ENCODE measurements at places on chromosomes 5 and 9. TPM values are rescaled to one million over a fixed set of nuclear protein-coding genes. Genes with fewer than 3 reads are reported as not detected.

DNA sequence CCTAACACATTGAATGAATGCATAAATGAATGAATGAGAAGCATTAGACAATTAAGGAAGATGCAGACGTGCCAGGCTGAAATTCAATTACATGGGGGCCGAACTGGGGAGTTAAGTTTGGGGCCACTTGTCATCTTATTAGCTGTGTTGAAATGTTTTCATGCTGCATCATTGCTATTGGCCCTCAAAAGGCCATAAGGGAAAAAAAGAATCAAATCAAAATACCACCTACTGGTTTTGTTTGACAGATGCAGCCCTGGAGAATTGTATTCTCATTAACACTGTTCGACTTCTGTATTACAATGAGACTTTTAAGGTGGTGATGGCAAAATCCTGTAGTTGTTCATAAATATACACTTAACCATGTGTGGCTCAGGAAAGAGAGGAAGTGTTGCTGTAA, 38.4 kb downstream of the UBE2QL1 start:
- no peak for DNase-seq

- DNase-seq = no peak
Observed at GRCh38 chr5:65927503-65928321, 1.3 kb downstream of the ERBIN start.

- DNase-seq = no peak
Observed at GRCh38 chr5:81665795-81666194, 85.1 kb downstream of the SSBP2 start.

- peak; percentile 57 for DNase-seq
Observed at GRCh38 chr5:14809369-14810155, 62.0 kb downstream of the ANKH start.

- no peak for DNase-seq
Observed at GRCh38 chr9:91458906-91459305, 35.3 kb upstream of the NFIL3 start.

- no peak for DNase-seq
Observed at GRCh38 chr9:112443200-112443599, 43.4 kb upstream of the KIAA1958 start.

DNA sequence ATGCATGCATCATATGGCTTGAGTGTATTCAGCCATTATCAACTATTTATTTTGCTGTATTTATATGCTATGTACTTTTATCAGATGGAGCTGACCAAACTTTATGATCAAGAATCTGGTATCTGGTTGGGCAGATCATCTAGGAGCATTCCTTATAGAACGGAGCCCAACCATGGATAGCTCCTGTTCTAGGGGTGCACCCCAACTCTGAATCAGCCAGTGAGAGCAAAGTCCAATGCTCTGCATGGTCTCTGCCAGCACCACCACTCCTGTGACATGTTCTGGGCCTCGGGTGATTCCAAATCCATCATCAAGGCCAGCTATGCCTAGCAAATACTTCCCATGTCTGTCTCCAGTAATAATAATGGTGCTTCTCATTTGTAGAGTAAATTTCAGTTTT, 517.5 kb downstream of the AGTPBP1 start:
- DNase-seq = no peak

- DNase-seq = no peak
Observed at GRCh38 chr9:14733133-14733532, 10.6 kb upstream of the CER1 start.

DNA sequence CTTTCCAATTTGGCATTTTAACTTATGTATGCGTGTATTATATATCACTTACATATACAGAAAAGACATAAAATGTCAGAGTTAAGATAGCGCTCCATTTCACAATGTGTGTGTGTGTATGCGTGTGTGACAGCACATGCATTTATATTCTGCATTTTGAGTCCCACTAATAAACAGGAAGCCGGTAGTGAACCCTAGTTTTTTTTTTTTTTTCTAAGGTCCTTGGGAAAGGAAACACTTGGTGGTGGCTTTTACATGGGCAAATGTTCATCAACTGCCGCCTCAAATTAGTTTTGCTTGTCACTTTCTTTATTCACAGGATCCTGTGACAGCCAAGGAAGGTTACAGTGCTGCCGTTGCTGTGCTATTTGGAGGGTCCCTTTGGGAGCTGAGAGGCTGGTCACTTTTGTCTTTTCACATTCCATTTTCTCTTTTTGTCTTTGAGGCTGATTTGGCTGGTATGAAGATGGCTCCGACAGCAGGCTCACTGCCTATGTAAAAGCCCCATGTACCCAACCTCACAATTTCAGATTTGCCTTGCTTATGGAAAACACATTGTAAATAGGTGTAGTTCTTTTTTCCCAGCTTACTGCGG, 298.9 kb downstream of the CSNK1G3 start:
- no peak for DNase-seq

GRCh38 chr9:113886933-113887332, 10.8 kb downstream of the ZNF618 start:
- no peak for DNase-seq

- no peak for DNase-seq
Observed at GRCh38 chr9:83588256-83588655, 34.7 kb upstream of the IDNK start.

GRCh38 chr5:13325765-13326164, 618.7 kb downstream of the DNAH5 start:
- DNase-seq = no peak

DNA sequence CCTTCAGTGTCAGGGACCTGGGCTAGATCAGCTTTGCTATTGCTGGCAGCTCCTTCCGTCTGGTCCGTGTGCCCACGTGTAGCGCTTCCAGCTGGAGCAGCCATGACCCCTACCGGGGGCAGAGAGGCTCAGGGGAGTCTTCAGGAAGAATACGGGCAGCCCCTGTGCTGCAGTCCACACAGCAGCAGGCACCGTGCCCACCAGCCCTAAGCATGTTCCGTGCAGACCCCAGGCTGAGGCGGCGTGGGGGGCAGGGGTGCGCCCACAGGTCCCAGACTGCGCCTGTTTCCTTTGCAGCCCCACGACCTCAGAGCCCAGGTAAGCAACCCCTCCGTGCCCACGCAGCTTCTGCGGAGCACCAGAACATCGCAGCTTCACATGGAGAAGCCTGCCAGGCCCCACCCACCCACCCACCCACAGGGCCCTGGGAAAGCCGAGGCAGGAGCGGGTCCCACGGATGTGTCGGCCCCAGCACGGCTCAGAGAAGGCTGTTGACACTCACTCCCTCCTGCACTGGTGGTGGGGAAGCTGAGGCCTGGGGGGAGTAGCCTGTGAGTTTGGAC, 83.1 kb downstream of the KCNT1 start:
- no peak for DNase-seq

DNA sequence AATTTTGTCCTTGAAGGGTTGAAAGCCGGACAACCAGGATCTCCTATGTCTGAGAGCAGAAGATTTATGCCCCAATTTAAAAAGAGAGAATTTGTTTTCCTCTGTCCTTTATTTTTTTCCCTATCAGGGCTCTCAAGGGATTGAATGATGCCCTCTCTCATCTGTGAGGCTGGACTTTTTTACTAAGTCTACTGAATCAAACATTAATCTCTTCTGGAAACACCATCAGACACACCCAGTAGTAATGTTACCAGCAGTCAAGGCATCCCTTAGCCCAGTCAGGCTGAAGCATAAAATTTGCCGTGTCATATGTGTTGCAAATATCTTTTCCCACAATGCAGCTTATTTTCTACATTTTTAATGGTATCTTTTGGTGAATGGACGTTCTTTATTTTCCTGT, 1497.9 kb downstream of the MAT2B start:
- DNase-seq = no peak

The ECM2 gene
- total RNA-seq = 6.7 TPM

The FBN2 gene
- total RNA-seq = 7.7 TPM

The HTR4 gene
- not detected for total RNA-seq

The IFNK gene
- total RNA-seq = not detected

The GDNF gene
- total RNA-seq = 0.09 TPM

The NCS1 gene
- 4.4 TPM for total RNA-seq

The MCC gene
- 31.2 TPM for total RNA-seq

The TOR1B gene
- 11.7 TPM for total RNA-seq

The PRSS3 gene
- total RNA-seq = not detected

The FCN2 gene
- total RNA-seq = not detected
